ENCODE measurements at places on chromosomes 6 and 20. TPM values are rescaled to one million over a fixed set of nuclear protein-coding genes. Genes with fewer than 3 reads are reported as not detected.

Gene DNAH8
- not detected for total RNA-seq

Gene ADAT2
- 29.6 TPM for total RNA-seq

Gene SERPINB6
- total RNA-seq, result 56.0 TPM

Gene EYA2
- total RNA-seq, result not detected

Gene NR2E1
- not detected for total RNA-seq

Gene ZHX3
- total RNA-seq, result 15.5 TPM

Gene SYCP2
- 3.2 TPM for total RNA-seq

DNA sequence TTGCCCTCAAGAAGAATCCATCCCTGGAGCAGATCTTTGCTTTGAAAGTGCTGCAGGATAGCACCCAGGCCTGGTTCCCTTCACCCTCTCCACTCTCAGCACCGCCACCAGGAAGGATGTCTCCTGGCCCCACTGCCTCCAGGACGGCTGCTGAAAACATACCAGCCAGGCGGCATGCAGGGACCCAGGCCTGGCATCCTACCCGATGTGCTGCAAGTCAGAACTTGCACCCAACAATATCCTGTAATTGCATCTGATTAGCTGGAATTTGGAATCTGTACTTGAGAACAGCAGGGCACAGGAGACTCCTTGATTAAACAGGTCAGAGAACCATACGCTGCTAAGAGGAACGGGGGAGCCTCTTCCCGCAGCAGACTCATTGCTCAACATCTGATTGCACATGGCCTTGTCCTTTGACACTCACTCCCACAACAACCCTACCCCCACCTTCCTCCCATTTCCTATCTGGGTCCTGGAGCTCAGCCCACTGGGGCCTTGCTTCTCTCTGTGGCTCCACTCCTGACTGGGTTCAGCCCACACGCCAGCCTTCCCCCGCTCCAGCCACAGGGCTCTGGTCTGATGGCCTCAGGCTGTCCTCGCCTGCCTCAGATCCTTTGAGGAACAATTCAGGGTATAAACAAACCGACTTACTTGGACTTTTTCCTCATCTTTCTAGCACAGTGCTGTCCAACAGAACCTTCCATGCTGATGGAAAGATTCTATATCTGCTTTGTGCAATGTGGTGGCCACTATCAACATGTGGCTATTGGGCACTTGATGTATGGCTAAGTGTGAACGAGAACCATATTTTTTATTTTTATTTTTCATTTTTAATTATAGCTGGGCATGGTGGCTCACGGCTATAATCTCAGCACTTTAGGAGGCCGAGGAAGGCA, 78.0 kb downstream of the FGD2 start:
- H3K27me3 ChIP-seq, result no peaks in the 10 kb centered on the region
- H3K4me1 ChIP-seq, result peaks cover 3% of the 10 kb centered on the region
- H3K27ac ChIP-seq, result no peak overlapping the region
- no peak overlapping the region for H3K4me3 ChIP-seq
- no peak for DNase-seq

GRCh38 chr6:14927398-14927797, 318.5 kb upstream of the JARID2 start:
- H3K4me1 ChIP-seq, result no peaks in the 10 kb centered on the region
- DNase-seq, result no peak

DNA sequence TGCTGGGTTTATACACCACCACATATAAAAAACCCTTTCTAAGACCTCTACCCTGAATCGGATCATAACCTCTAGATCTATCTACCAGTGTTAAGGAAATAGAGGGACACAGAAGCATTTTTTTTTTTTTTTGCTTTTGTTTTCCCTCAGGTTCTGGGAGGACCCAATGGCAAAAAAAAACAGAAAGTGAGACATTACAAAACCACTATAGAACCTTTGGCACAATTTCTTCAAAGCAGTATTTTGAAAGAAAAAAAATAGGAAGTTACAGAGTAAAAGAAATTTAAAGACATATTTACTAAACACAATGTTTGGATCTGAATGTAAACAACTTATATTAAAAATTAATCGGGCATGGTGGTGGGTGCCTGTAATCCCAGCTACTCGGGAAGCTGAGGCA, 1258.7 kb upstream of the GJE1 start:
- no peak for DNase-seq
- no peaks in the 10 kb centered on the region for H3K4me1 ChIP-seq
- H3K4me3 ChIP-seq, result no peak overlapping the region
- H3K27me3 ChIP-seq, result no peaks in the 10 kb centered on the region
- H3K36me3 ChIP-seq, result no peaks in the 10 kb centered on the region

- no peak overlapping the region for H3K27ac ChIP-seq
- H3K4me1 ChIP-seq, result peaks cover 11% of the 10 kb centered on the region
- no peak for DNase-seq
These were observed 11.5 kb downstream of the TPD52L2 start for GRCh38 chr20:63876489-63877036.

GRCh38 chr6:99912657-99913056, 81.4 kb downstream of the MCHR2 start:
- DNase-seq, result no peak
- no peak overlapping the region for H3K4me3 ChIP-seq
- H3K27ac ChIP-seq, result no peak overlapping the region

DNA sequence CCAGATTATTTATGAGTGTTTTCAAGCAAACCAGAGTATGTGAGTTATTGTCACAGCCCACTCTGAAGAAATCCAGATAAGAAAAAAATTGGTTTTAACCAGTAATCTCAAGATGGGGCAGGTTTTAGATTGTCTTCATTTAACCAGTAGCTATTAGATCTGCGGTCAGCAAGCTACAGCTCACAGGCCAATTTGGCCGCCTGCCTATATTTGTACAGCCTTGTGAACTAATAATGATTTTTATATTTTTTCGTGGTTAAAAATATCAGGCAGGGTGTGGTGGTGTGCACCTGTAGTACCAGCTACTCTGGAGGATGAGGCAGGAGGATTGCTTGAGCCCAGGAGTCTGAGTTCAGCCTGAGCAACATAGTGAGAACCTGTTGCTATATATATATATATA, 5.0 kb downstream of the FAM209B start:
- H3K27ac ChIP-seq, result no peak overlapping the region
- no peaks in the 10 kb centered on the region for H3K27me3 ChIP-seq
- H3K4me3 ChIP-seq, result no peak overlapping the region
- DNase-seq, result no peak
- no peaks in the 10 kb centered on the region for H3K4me1 ChIP-seq

DNA sequence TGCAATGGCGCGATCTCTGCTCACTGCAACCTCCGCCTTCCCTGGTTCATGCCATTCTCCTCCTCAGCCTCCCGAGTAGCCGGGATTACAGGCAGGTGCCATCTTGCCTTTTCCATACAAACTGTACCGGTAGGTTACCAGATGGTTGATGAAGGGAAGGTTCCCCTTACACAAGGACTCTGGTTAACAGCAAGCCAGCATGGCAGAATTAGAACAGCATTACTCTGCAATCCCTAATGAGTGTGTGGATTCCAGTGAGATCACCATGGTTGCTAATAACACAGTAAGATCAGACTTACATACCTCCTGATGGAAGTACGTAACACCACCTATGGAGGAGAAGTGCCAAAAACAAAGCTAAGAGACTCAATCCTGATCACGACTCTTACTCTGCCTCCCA, 51.7 kb downstream of the TTI1 start:
- H3K4me3 ChIP-seq, result no peak overlapping the region
- H3K36me3 ChIP-seq, result peaks cover 21% of the 10 kb centered on the region
- H3K27me3 ChIP-seq, result no peaks in the 10 kb centered on the region

- peaks cover 47% of the 10 kb centered on the region for H3K4me1 ChIP-seq
- peak overlapping the region; percentile 22 for H3K4me3 ChIP-seq
- no peak for DNase-seq
- H3K27ac ChIP-seq, result peak overlapping the region; percentile 36
- no peaks in the 10 kb centered on the region for H3K27me3 ChIP-seq
These were observed 3.3 kb downstream of the MAPRE1 start for GRCh38 chr20:32823078-32823477.

DNA sequence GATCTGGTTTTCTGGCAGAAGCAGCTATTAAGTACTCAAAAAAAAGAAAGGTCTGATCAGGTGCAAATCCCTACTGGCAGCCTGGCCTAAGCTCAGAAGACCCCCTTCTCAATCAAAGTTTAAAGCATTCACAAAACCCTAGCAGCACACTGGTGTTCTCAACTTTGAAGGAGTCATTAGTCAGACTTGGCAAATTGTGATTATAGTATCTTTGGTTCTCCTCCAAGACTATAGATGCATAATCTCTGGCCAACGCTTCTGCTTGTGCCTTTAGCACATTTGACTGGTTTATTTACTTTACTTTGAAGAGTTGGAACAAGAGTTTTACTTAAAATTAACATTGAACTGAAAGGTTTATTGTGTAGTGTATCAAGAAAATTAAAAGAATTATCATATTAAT, 248.9 kb downstream of the PTPRK start:
- DNase-seq, result no peak
- H3K27me3 ChIP-seq, result no peaks in the 10 kb centered on the region
- H3K27ac ChIP-seq, result no peak overlapping the region

DNA sequence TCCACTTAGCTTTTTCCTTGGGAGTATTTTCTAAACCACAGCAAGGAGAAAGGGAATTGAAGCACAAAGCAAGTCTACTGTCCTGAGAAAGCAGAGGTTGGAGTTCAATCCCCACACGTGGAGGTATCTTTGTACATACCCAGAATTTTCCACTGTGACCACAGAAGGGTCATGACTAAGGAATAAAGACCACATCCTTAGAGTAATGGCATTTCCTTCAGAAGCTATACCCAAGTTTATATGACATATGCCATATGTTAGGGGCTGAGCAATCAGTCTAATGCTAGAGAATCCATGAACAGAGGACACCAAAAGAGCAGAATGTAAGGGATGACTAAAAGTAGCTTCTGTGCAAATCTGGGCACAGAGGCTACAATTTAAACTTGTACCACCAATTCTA, 46.4 kb downstream of the ATG5 start:
- no peaks in the 10 kb centered on the region for H3K27me3 ChIP-seq
- H3K4me1 ChIP-seq, result peaks cover 42% of the 10 kb centered on the region
- peaks cover 27% of the 10 kb centered on the region for H3K36me3 ChIP-seq
- H3K27ac ChIP-seq, result peak overlapping the region; percentile 40
- no peak overlapping the region for H3K4me3 ChIP-seq

DNA sequence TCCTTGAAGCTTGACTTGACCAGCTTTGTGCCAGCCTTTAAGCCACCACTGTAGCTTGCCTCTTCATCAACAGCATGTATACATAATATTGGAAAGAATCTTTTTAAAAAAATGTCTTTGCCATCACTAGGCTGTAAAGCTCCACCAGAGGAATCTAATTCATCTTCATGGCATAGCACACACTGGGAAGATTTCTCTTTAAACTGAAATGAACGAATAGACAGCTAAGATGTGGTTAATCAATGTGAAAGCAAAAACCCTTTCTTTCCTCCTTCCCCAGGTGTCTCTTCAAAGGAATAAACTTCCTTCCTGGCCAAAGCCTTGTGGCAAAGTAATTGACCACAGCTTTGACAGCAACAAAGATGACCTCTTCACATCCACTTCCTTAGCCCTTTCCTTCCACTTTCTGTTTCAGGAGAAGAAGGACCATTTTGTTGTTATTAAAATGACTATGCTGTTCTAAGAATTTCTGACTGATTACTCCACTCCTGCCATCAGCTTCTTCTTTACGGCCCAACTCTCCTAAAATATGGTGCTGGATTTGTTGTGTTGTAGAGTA, 428.7 kb upstream of the SOX4 start:
- H3K27me3 ChIP-seq, result no peaks in the 10 kb centered on the region
- peaks cover 22% of the 10 kb centered on the region for H3K36me3 ChIP-seq
- H3K4me1 ChIP-seq, result peaks cover 11% of the 10 kb centered on the region
- H3K4me3 ChIP-seq, result no peak overlapping the region
- no peak for DNase-seq

GRCh38 chr6:94036024-94036423, 616.7 kb upstream of the EPHA7 start:
- H3K36me3 ChIP-seq, result no peaks in the 10 kb centered on the region
- no peaks in the 10 kb centered on the region for H3K4me1 ChIP-seq
- no peak overlapping the region for H3K27ac ChIP-seq
- no peak overlapping the region for H3K4me3 ChIP-seq
- no peaks in the 10 kb centered on the region for H3K27me3 ChIP-seq
- DNase-seq, result no peak

All from activated naive CD8-positive, alpha-beta T cell treated with anti-CD3 and anti-CD28 coated beads for 36 hours (primary cell).